Brain pericyte (primary cell): ENCODE measurements at places on chromosomes 3 and 15.
A peak's percentile ranks its signal among the peaks of the same experiment; 100 is the strongest.

DNA sequence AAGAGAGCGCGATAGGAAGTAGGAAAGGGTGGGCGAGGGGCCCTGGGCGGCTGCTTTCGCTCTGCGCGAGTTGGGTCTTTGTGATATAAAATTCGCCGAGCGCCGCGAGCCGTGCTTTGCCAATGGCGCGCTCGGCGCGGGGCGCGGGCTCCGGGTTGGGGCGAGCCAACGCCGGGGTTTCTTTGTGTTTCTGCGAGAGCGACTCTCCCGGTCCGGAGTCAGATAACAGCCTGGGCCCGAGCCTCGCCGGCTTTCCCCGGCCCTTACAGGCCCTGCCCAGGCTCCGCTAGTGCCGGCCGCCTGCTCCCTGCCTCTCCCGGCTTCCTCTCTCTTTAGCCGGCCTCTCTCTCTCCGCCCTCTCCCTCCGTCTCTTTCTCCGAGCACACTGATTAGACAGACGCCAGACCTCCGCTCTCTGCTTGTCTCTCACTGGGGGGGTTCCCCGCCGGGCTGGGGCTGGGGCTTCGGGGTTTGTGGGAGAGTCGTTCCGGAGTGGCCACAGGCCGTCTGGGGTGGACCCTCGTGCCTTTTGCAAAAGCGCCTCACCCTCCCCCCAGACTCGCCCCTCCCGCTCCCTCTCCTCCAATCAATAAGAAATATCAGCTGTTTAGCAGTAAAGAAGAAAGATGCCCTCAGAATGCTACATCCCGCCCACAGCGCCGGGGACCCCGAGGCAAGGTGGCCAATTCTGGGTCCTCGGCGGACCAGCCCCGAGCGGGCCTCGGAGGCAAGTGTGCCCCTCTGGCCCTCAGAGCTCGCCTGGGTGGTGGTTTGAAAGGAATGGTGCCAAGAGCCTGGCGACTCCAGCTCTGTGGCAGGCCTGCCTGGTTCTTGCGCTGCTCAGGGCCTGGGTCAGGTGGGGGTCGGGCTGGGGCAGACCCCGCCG is 2.9 kb downstream of the NR2F2 start:
- no peak for DNase-seq

- peak; percentile 13 for DNase-seq
Measured at GRCh38 chr3:9098716-9099675, 135.7 kb upstream of the RAD18 start.

DNA sequence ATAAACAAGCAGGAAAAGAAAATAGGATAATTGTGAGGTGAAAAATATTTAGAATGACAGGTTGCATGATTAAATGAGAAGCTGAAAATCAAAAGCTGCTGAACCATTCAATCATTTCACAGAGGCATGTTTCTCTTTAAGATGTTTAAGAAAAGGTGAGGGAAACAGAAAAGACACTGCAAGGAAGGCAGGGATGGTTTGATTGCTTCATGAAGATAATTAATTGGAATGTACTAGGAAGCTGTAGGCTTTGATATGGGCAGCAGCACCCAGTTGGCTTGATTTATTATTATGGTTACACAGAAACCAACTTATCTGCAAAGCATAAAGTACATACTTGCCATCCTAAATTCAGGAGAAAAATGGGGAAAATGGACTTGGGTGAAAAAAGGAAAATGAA is 234.6 kb downstream of the SUCLG2 start:
- DNase-seq, result no peak

GRCh38 chr3:43201581-43201980 is 84.8 kb upstream of the SNRK start:
- DNase-seq, result no peak

- no peak for DNase-seq
Measured at GRCh38 chr3:168453623-168454022, 357.9 kb upstream of the GOLIM4 start.

- no peak for DNase-seq
Measured at GRCh38 chr3:108861401-108861800, 38.8 kb downstream of the TRAT1 start.

GRCh38 chr3:144815655-144816054 is 844.0 kb downstream of the DIPK2A start:
- DNase-seq, result no peak

DNA sequence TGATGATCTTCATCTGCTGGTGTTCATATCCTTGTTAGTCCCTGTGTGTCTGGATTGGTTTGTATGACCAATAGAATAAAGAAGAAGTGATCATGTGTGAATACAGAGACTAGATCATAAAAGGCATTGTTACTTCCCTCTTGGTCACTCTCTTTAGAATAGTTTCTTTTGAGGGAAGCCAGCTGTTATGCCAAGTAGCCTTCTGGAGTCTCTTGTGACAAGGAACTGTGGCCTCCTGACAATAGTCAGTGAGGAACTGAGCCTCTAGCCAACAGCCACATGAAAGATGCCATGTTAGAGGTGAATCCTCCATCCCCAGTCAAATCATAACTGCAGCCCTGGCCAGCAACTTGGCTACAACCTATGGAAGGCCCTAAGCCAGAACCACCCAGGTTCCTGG is 63.0 kb upstream of the SMAD3 start:
- DNase-seq, result no peak

DNA sequence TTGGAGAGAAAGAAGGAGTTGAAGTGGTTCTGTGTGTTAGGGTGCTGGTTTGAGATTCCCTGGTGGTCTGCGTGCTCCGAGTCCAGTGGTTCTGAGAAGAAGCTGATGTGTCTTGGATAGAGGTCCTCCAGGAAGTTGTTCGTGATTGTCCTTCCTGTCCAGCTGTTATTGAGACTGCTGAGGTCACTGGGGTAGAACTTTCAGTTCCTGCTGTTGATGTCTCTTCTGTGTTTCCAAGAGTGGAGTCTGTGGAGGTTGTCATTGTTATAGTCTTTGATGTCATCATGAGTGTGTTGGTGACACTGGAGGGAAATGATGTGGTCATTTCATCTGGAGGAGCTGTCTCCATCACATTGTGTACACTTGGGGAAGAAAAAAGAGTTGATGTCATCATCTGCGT is 20.8 kb downstream of the MUC4 start:
- DNase-seq, result no peak

DNA sequence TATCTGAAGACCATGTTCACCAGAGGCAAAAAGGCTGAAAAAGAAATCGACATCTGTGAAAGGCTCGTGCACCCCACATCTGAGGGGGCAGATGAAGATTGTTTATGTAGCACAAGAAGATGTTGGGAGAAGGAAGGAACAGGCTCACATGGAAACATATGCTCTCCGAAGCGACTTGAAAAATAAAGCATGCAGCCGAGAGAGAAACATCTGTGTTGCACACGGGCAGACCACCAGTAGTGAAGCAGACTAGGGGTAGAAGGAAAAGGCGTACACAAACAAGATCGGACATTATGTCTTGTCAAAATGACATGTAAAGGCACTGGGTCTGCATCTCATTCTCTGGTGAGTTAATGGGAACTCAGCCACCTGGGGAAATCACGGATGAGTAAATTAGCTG is 356.5 kb downstream of the ZIC4 start:
- DNase-seq, result peak; percentile 6

GRCh38 chr3:17231537-17232261 is 346.9 kb downstream of the PLCL2 start:
- no peak for DNase-seq

DNA sequence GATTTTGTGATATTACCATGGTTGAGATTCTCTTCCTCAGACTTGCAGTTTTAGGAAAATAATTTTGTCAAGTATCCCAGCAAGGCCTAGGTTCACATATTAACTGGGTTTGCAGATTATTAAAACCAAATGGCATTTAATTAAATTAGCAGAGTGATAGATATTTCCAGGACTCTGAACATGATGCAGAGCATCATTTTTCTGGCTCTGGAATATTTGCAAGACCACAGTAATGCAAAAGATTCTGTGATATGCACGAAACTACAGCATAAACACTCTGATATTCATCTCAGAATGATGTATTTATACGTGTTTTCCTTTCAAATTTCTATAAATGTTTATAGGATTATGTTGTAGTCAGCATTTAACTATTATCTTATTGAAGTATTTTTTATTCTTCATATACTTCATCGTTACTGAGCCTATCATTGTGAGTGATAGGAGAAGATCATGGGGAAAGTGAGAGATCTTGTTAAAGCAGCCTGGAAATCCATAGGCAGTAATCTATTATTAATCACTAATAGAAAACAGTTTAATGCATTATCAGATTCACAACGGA is 1245.6 kb downstream of the OTOL1 start:
- no peak for DNase-seq

DNA sequence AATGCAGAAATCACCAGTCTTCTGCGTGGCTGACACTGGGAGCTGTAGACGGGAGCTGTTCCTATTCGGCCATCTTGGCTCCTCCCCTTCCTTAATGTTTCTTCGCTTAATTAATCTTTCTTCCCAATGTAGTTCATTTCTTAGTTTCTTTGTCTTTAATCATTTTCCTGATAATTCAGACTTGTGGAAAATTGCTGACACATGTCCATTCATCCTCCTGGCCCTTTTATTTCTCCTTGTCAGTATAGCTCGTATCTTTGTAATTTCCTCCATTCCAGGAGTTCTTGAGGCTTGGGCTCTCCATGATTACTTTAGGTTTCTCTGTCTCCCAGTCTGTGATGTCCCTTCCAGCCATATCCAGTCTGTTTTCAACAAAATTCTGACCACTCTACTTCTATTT is 98.7 kb downstream of the UBE2E2 start:
- DNase-seq, result no peak

GRCh38 chr3:77320514-77320913 is 280.6 kb downstream of the ROBO2 start:
- peak; percentile 13 for DNase-seq

DNA sequence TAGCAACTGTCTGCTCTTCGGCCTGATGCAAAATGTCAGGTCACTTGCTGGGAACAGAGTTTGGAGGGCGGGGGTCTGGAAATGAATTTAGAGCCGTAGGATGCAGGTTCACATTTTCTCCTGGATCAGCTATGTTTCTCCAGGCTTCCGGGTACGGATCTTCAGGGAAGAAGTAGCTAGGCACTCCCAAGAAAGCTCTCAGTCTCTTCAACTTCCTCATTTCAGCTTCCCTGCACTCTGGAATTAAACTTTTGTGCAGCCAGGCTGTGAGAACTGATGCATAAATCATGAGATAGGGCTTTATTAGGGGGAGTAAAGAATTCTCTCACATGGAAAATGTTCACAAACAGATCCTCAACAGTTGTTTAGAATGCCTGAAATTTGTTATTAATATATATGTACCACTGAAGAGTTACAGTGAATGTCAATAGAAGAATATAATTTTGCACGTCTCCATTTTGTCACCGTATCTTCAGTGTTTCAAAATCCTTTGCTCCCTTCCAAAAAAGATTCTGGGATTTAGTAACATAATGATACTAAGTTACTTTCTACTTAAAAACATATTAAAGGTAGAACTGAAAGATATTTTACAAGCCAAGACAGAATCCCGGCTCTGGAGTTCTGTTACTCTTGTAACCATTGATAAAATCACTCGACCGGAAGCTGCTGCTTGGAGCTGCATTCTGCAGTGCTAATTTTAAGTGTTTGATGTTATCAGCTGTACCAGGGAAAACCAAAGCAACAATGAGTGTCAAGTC is 178.5 kb upstream of the P2RY1 start:
- DNase-seq, result no peak

DNA sequence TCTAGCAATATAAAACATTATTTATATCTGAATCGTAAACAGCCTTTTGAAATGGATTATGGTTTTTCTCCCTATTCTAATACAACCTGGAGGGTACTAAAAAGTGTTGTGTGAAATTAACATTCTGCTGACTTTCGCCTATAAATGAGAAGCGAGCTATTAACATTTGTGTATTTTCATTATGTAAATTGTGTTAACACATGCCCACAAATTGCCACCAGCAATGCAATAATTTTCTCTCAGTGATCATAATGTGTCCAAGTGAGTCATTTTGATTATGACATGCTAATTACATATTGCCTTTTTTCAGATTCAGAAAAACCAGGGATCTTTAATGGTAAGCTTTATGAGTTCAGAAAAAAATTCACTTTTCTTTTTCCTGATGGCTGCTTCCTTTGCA is 77.4 kb upstream of the SKOR1 start:
- DNase-seq, result no peak

- no peak for DNase-seq
Measured at GRCh38 chr15:55319537-55320237, 665 bp downstream of the PIGB start.
